ENCODE measurements at places on chromosomes 16 and 17.

DNA sequence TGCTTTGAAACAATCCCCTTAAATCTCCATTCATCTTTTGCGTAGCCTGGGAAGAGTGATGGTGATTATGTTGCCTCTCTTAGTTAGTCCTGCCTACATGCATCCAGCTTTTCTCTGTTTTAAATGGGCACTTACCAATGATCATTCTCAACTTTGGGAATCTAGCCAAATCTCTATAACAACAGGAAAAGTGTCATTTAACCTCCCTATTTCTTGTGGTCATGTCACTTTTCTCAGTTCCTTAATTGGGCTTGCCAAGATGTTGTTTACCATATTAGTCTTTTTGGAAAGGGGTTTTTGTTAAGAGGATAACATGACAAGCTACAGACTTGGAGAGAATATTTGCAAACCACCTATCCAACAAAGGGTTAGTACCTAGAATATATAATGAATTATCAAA is 15.6 kb upstream of the CLEC10A start:
- DNase-seq = no peak

DNA sequence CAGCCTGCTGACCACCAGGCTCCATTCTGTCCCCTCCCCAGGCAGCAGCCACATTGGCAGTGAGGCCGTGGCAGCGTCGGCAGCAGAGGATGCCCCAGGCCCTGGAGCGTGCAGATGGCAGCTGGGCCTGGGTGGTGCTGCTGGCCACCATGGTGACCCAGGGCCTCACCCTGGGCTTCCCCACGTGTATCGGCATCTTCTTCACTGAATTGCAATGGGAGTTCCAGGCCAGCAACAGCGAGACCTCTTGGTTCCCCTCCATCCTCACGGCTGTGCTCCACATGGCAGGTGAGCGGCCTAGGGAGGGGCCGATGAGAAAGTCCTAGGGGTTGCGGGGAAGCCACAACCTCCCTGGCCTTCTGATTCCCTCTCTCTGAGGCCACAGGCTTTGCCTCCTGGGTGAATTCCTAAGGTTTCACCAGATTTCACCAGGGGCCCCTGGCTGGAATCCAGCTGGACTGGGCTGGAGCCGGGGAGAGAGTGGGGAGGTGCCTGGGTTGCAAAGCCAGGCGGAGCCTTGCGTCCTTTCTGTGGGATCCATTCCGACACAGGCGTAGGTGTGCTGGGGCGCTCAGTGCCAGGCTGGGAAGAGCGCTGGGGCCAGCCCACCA is 5.9 kb downstream of the SLC16A5 start:
- DNase-seq = no peak

- DNase-seq = no peak
Measured at GRCh38 chr16:89352091-89352681, 134.7 kb downstream of the ZNF778 start.

- no peak for DNase-seq
Measured at GRCh38 chr17:82275326-82275725, 1.8 kb upstream of the CSNK1D start.

- DNase-seq = peak; percentile 85
Measured at GRCh38 chr16:88619859-88620815, 18.2 kb upstream of the IL17C start.

DNA sequence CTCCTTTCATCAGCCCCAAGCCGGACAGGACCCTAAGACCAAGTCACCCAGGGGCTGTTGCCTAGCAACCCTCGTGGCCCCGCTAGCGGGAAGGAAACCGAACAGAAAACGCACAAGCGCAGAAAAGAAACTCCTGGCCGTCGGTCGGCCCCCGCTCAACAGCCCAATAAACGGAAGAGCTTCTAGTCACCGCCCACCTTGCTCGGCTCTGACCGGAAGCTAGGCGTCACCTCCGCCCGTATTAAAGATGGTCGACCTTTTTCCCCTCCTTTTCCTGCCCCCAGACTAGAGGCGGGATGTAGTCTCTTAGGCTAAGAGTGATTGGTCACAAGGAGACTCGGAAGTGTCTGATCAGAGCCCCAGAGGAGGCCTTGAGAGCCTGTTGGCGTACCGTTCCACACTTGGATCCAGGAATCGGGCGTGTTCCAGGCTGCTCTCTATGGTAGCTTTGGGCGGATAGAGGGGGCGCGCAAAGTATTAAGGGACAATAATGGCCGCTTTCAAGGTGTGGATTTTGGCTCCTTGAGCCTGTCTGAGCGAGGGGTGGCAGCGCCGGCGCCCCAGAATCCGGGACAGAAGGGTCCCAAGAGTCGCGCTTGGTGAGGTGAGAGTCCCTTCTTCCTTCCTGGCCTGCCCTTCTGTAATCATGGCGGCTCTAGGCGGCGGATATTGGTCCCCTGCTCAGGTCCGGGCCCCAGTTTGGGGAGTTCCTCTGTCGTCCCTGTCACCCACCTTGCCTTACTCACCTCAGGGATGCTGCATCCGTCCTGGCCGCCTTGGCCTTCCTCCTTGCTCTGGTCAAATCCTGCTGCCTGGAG is at the start of the genes DHX38 and TXNL4B:
Gene DHX38 (plus strand): TSS at position 400 of the 818 bp plus-strand sequence. CDS start 2,311 bp downstream, outside the sequence.
Gene TXNL4B (minus strand): TSS at position 173 of the 818 bp plus-strand sequence. CDS start 2,871 bp downstream, outside the sequence.
- DNase-seq = peak; percentile 96

DNA sequence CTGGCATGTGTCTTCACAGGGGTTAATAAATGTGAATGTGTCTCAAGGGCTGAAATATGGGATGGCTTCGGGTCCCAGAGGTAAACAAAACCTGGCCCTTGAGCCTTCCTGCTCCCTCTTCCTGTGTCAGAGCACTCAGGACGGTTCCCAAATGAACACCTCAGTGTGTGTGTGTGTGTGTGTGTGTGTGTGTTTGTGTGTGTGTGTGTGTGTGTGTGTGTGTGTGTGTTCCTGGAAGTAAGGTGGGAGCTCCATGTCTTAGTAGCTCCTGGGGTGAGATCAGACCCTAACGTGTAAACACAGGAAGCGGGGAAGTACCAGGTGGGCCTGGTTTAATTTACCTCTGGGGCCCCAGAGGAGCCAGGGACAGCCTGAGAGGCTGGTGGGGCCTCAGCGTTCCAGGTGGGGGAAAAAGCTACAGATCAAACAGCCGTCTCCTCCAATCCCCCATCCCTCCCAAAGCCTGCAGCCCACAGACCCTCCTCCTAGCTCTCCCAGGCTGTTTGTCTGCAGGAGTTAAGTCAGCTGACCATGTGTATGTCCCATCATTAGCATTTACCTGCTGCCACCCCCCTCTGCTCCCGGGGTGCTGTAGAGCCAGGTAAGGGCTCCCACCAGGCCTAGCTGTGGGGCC is 6.1 kb downstream of the KIF19 start:
- no peak for DNase-seq

DNA sequence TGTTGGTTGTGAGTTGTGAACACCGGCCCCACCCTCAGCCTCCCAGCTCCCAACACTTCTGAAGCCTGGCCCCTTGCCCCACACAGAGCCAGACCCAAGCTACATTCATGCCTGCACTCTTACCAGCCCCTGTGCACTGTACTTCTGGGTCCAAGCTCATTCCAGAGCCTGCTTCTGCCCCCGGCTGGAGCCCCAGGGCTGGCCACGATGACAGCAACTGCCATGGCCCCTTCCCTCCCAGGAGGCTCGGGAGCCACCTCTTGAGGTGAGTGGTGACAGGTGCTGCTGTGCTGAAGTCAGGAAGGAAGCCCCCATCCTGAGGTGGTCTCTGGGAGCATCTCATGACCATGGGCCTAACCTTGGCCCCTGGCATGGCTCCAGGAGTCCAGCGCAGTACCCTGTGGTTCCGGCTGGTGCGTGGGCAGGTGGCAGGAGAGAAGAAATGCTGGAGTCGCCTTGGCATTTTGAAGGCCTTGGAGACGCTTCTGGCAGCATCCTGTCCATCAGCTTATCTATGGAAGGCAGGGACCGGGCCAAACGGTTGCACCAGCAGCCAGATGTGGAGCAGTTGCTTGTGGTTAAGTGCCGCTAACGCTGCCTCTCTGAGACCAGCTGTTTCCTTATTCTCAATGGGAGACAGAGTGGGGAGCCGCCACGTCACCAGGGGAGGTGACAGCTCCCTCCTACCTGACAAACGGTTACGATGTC is 3.9 kb upstream of the CDT1 start:
- DNase-seq = no peak

GRCh38 chr17:19390951-19391350 is 4.0 kb upstream of the MFAP4 start:
- DNase-seq = no peak

GRCh38 chr17:65455972-65456343 is 105.5 kb downstream of the AXIN2 start:
- no peak for DNase-seq

DNA sequence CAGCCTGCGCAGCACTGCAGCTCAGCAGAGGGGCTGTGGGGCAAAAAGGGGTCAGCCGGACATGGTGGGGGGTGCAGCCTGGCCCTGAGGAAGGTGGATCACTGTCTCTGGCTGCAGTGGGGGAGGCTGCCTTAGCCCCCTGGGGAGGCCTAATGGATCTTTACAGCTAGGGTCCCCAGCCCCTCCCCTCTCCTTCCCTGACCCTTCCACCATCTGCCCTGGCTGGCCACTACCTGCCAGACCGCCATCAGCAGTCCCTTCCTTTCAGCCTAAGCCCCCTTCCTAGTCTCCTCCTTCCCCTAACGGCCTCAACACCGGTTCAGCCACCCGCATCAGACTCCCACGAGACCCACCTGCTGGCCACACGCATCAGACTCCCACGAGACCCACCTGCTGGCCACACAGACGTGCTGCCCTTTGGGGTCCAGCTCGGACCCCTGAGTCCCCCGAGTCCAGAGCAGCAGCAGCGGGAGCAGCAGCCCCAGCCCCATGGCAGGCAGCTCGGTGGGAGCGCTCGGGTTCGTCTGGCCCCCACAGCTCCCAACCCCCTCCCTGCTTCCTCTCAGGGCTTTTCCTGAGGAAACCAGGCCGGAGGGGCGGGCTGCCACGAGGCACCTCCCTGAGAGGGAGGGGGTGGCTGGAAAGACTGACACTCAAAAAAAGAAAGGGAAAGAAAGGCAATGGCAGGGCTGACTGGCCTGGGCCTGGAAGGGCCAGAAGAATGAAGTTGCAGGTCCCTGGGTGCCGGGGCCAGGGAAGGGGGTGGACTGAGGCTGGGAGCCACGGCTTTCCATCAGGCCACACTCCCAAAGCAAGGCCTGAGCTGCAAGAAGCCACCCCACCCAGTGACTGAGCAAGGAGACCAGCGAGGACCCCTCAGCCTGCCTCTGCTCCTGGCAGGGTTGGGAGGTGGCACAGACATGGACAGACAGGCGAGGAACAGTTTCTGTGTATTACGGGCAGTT is at the start of gene SCARF1:
Gene SCARF1 (minus strand): TSS at position 526 of the 965 bp plus-strand sequence. CDS start 35 bp downstream, at position 491.
- DNase-seq = no peak

DNA sequence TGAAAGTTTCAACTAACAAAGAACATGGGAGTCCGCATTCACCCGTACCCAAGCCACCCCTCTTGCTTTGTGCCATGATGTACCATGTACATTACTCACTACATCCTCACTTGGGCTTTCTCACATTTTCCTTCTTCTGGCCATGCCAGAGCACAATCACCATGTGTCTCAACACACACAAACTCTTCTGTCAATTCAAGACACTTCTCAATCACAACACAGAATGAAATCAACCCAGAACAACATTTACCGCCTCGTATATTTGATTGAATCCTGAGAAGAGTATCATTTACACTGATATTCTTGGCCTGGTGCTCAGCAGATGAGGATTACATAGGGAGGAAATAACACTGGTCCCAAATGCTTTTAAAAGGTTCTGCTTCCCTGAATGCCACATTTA is 4.5 kb downstream of the ADAMTS18 start:
- no peak for DNase-seq

DNA sequence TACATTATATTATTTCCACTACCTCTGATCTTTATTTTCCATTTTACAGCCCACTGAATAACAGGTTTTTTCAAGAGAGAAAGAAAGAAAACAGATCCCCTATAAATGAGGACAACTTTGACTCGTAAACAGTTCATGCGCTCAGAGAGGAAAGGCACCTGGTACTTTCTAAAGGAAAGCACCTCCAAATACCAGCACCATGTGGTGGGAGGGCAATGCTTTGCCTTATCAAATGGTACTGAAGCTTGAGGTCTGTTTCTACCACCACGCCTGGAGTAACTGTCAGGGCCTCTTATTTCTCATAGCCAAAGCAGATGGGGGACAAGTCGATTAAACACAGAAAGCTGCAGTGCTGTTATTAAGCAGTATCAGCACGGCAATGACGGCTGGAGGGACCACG is 510.3 kb upstream of the ZFHX3 start:
- DNase-seq = no peak

GRCh38 chr16:66159987-66160386 is 206.5 kb upstream of the CDH5 start:
- no peak for DNase-seq

DNA sequence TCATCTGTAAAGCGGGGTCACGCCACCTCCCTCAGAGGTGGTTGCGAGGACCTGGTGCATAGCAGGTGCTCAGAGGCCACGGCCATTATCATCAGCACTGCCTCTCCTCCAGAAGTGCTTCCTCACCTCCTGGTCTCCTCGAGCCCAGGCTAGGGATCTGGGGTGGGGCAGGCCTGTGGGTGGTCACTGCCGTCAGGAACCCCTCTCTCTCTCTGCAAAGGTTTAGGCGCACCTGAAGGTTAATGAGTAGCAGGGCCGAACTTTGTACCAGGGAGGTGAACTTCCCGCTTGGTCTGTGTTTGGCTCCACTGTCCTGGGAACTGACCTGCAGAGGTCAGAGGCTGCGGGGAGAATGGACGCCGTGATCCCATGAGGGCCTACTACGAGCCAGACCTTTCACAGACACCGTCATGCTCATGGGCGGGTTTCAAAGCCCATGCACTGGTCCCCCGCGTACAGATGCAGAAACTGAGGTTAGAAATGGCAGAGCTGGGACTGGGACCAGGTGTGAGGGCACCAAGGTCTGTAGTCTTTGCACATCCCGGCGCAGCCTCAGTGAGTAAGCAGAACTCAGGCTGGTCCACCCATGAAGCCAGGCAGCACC is 13.8 kb downstream of the JUP start:
- no peak for DNase-seq

- DNase-seq = no peak
Measured at GRCh38 chr17:34243364-34244320, 11.4 kb upstream of the CCL2 start.
